SW 1271 (cell line): ENCODE measurements at places on chromosomes 16 and 17.

- no peak for DNase-seq
Measured at GRCh38 chr17:77836557-77837041, 121.9 kb upstream of the TNRC6C start.

DNA sequence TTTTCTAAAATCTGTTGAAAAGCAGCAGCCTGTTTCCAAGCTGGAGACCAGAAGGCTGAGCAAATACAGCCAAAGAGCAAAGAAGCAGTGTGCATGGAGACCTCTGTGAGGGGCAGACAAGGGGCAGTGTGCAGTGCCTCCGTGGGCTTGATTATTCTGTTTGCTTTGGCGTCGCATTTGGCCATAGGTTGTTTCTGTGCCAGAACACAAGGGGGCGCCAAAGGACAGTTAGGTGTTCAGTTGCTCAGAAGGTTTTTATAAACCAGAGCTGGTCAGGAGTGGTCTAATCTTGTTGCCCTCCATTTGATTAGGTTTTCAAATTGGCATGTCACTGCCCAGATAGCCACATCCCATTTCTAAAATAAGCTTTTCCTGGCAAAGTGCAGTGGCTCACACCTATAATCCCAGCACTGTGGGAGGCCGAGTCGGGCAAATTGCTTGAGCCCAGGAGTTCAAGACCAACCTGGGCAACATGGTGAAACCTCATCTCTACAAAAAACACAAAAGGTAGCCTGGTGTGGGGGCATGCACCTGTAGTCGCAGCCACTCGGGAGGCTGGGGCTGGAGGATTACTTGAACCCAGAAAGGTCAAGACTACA is 10.6 kb downstream of the MYH3 start:
- DNase-seq = no peak

- DNase-seq = no peak
Measured at GRCh38 chr17:81251094-81251708, 12.1 kb downstream of the NDUFAF8 start.

- DNase-seq = no peak
Measured at GRCh38 chr17:30393491-30393890, 14.8 kb downstream of the CPD start.

GRCh38 chr17:65078441-65079160 is 22.1 kb upstream of the GNA13 start:
- DNase-seq = no peak

DNA sequence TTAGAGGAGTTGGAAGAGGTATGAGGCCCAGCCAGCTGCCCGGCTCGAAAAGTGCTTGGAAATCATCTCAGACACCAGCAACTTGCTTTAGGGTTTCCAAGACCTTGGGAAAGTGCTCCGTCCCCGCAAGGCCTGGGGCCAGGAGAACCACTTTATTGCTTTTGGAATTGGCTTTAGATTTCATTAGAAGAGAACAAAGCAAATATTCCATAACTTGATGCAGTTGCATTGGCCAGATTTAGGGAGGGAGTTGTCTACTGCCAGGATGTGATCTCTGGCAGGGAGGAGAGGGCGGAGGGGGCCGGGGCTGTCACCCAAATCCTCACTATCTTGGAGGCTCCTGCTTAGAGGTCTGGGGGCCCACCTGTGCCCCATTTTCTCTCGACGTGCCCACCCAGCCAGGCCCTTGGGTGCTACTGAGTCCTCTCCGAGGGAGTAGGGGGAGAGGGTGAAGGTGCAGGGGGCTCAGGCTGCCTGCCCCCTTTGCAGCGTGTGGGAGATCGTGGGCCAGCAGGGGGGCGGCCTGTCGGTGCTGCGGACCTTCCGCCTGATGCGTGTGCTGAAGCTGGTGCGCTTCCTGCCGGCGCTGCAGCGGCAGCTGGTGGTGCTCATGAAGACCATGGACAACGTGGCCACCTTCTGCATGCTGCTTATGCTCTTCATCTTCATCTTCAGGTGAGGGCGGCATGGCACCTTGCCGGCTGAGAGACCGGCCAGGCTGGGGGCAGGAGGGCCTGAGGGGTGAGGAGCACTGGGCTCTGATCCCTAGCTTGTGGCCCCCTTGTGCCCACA is 30.6 kb downstream of the CACNA1G start:
- no peak for DNase-seq

- DNase-seq = no peak
Measured at GRCh38 chr16:52577130-52577706, 30.3 kb upstream of the TOX3 start.

GRCh38 chr16:64098451-64098850 is 1023.4 kb downstream of the CDH11 start:
- DNase-seq = no peak

GRCh38 chr16:67528222-67528869 is at the start of gene RIPOR1:
TSS of gene RIPOR1 (plus strand) at chr16:67528829. CDS start at chr16:67538447, 9,618 bp downstream.
- peak; percentile 30 for DNase-seq

DNA sequence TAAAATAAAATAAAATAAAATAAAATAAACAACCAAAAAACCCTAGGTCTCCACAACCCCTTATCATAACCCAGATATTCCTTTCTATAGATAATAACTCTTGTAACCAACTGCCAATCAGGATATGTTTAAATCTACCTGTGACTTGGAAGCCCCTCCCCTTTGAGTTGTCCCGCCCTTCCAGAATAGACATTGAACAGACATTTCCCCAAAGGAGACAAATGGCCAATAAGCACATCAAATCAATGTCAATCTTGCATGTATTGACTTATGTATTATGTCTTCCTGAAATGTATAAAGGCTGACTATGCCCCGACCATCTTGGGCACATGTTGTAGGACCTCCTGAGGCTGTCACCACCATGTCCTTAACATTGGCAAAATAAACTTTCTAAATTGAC is 1.5 kb upstream of the MAPK7 start:
- DNase-seq = no peak

- DNase-seq = no peak
Measured at GRCh38 chr16:54193665-54194333, 92.8 kb downstream of the IRX3 start.

DNA sequence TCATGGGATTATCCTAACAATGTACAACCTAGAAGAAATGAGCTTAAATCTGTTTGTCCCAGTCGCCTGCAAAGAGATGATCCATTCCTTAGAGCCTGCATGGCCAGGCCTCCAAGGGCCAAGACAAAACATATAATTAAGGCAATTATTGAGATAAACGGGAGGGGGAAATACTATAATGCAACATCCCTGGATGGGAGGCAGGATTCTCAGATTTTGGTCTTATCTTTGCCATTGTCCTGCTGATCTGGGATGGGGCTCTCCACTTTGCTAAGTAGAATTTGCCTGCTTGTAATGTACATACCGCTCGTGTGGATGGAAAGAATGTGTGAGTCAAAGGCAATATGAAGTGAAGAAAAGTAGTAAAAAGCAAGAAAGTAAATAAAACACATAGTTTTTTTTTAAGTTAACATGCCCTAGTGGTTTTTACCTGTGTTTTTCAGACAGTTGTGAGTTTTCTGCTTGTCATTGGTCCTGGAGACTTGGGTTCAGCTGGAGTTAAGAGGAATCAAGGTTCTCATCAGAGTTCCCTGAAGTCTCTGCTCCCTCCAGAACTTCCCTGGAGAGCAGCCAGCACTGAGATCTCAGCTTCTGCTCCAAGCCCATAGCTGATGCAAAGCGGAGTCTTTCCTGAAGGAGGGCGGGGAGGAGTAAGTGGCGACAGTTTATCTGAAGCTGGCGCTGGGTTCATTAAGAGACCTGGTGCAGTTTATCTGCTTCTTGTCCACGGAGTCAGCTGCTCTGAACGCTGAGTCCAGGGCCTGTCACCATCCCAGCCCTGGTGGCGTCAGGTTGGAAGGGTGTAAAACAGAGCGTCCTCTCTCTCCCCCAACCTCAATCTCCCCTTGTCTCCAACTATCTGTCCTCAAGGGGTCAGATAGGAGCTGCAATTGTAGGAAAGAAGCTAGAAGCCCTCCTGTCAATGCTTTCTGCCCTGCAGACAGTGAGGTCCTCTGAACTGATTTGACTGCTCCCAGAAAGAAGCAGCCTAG is 30.1 kb downstream of the HOXB1 start:
- no peak for DNase-seq

DNA sequence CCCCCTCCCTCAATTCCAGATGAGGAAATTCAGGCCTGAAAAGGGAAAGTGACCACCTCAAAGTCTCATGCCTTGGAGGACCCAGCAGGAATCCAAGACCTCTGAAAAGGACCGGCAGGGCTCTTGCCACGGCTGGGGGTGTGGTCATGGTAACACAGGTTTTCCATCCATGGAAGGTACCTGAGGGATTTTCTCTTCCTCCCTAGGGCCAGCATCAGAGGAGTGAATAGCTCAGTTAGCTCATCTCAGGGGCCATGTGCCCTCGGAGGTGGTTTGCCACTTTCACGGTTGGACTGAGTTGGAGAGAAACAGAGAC is 1.3 kb downstream of the CIITA start:
- no peak for DNase-seq

DNA sequence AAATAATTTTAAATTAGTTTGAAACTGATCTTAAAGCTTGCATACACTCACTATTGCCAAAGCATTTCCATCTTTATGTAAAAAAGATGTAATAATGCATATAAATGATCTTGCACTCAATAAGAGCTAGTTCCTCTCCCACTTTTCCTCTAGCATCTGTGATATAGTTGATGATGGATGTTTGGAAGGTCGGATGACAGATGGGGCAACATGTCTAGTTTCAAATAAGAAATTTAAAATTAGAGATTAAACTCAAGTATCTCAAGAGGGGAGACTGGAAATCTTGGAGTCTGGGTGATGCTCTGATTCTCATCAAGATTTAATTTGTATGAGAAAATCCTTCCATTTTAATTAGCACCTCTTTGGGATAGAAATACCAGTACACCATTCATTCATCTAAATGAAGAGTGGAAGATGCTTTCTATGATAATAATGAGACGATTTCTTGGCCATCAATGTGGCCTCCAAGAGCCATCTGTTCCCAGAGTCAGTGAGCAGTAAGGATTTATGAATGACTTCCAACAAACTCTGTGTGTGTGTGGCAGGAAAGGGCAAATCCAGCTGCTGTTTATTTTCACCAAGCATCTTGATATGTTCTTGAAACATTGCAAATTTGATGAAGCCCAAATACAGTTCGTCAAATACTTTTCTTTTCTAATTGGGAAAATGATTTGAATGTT is 616.3 kb upstream of the CDH8 start:
- DNase-seq = no peak

DNA sequence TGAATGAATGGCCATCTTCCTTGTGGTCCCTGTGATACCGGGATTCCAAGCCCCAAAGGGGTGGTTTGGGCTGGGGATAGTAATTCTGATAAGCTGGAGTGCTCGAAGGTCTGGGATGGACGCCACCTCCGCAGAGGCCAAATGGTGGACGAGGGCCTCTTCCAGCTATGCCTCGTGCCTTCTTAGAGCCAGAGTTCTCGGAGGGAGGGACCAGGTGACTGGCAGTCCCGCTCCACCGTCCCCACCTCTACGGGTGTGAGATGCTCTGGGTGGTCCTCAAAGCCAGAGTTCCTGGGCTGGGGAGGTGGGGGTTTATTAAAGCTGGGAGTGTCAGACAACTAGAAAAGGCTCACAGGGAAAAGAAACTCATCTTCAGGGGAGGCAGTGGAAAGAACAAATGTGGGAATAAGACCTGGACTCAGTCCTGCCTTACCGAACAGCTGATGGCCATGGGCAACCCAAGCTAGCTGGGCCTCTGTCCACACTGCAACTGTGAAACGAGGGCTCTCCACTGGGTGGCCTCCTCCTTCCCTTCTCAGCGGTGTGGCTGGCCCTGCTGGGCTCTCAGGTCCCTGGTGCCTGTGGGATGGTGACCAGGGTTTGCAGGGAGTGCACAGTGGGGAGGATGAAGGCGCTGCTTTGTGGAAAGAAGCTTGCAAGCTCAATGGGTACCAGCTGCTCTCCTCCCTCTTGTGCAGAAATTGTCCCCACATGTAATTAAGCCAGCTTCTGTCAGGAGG is 75.2 kb downstream of the N4BP1 start:
- DNase-seq = no peak

GRCh38 chr17:6588165-6588564 is 31.8 kb upstream of the PITPNM3 start:
- no peak for DNase-seq
